ENCODE measurements at places on chromosomes 1 and 21.

- no peak for DNase-seq
Observed at GRCh38 chr1:38693759-38694158, 165.8 kb downstream of the RRAGC start.

DNA sequence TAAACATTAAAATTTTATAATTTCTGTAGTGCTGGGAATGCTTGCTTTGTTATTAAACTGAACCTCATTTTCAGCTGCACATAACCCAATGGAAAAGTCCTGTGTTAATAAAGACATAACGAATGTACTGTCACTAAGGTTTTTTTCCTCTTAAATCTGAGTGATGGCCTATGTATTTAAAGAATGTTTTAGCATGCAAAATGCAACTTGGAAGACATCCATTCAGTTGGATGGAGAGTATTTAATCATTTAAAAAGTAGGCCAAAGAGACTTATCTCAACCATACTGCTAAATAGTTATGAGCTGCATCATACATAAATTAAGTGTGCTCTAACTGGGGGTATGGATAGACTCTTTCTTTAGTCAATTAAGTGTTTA, 48.5 kb downstream of the RWDD3 start:
- no peak for DNase-seq

DNA sequence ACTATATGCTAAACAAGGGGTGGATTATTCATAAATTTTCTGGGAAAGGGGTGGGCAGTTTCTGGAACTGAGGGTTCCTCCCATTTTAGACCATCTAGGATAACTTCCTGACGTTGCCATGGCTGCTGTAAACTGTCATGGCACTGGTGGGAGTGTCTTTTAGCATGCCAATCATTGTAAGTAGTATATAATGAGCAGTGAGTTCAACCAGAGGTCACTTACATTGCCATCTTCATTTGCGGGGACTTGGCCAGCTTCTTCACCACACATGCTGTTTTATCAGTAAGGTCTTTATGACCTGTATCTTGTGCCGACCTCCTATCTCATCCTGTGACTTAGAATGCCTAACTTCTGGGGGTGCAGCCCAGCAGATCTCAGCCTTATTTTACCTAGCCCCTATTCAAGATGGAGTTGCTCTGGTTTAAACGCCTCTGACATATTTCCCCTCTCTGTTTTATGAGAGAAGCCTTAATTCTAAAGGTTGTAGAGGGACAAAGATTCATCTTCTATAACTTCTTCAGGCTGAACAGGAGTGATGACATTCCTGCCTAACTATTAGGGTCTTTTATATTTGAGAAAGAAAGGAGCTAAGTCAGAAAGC, 60.4 kb downstream of the DIP2A start:
- no peak for DNase-seq

GRCh38 chr1:152061952-152062351, 25.1 kb upstream of the S100A11 start:
- no peak for DNase-seq

- no peak for DNase-seq
Observed at GRCh38 chr1:246214708-246215509, 292.2 kb downstream of the SMYD3 start.

DNA sequence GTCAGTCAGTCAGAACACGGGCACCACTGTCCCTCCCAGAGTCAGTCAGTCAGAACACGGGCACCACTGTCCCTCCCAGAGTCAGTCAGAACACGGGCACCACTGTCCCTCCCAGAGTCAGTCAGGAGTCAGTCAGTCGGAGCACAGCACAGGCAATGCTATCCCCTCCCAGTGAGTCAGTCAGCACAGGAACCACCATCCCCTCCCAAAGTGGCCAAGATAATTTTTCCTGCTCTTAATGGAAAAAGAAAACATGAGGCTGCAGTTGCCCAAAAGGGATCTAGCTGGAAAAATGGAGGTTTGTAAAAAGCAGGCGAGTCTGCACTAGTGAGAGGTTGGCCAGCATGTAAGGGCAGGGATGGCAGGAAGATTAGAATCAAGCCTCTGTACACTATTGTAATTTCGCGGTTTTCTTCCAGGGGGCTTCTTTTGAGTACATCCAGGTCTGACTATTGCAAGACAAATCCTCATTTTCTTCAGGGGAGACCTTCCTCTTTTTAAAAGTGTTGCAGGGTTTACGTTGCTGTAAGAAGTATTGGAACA, 213.8 kb downstream of the SIPA1L2 start:
- no peak for DNase-seq

GRCh38 chr21:39852726-39853500, 14.3 kb upstream of the PCP4 start:
- no peak for DNase-seq

GRCh38 chr1:228490120-228491078, 3.2 kb downstream of the RNF187 start:
- no peak for DNase-seq

- no peak for DNase-seq
Observed at GRCh38 chr21:17492415-17493168, 20.3 kb upstream of the CXADR start.

DNA sequence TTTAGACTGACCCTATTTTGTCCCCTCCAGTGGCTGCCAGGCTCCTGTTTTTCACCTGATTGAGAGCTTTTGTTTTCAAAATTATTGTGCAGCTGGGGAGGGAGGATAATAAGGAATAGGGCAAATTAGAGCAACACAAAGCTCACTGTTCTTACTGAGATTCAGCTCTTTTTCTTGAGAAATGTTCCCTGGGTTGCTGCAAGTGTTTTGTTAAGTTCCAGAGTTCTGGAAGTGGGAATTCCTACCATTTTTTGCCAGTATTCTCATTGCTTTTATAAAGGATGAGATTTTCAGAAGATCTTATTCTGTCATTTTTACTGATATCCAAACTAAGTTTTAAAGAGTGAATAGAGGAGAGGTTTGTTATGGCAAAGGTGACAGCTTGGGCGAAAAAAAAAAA, 417.7 kb downstream of the SIPA1L2 start:
- DNase-seq = no peak

DNA sequence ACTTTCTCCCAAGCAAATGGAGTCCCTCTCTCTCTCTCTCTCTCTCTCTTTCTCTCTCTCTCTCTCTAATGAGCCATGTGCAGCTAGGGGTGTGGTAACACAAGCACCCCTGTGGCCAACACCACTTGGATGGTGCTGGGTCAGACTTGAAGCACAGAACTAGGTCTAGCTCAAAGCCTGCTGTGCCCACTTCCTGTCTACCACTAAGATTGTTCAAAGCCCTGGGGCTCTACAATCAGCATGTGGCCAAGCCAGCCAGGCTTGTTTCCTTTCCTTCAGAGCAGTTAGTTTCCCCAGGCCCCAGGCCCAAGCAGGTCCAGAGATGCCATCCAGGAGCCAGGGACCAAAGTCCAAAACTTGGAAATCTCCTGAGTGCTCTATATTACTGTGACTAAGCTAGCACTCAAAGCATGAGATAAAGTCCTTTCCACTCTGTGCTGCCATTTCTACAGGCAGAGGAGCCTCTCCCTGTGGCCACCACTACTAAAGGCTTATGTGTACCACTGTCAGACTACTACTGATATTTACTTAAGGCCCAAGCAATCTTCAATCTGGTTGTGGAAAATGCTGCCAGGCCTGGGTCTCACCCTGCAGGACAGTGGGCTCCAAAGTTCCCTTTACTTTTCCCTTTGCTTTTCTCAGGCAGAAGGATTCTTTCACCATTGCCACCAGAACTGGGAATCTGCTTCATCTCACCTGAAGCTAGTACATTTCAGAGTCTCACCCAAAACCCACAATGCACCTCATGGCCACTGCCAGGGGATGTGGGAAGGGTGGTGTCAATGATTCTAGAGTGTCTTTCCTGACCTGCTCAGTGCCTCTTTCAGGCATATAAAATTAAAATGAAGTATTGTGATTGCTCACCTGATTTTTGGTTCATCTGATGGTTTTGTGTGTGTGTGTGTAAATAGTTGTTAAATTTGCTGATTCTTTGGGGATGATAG, 999.5 kb downstream of the NCAM2 start:
- DNase-seq = no peak

GRCh38 chr1:77511440-77511840, 171.0 kb downstream of the ZZZ3 start:
- no peak for DNase-seq

Data from liver (tissue), 10 donors.